SK-MEL-5 (cell line): ENCODE measurements at places on chromosomes 4 and X.

GRCh38 chr4:121165206-121165605 lies 1.1 kb upstream of the TNIP3 start:
- no peak for DNase-seq

GRCh38 chrX:40778861-40779575 lies 43.7 kb upstream of the MED14 start:
- DNase-seq: no peak

DNA sequence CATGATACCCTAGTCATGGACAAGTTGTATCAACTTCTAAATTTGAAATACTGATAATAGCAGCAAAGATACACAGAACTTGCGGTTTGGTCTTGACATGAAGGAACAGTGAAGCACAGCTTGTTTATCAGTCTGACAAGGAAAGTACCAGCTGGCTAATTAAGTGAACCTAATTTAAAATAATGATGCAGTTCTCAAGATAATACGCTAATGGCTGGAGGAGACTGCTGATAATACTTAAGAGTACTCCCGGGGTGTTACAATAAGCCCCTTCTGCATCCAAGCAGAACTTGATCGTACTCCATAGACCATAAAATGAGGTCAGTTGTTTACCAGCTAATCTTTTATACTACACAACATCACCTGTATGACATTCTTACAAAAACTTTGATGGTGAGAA lies 697.5 kb downstream of the FSTL5 start:
- no peak for DNase-seq

DNA sequence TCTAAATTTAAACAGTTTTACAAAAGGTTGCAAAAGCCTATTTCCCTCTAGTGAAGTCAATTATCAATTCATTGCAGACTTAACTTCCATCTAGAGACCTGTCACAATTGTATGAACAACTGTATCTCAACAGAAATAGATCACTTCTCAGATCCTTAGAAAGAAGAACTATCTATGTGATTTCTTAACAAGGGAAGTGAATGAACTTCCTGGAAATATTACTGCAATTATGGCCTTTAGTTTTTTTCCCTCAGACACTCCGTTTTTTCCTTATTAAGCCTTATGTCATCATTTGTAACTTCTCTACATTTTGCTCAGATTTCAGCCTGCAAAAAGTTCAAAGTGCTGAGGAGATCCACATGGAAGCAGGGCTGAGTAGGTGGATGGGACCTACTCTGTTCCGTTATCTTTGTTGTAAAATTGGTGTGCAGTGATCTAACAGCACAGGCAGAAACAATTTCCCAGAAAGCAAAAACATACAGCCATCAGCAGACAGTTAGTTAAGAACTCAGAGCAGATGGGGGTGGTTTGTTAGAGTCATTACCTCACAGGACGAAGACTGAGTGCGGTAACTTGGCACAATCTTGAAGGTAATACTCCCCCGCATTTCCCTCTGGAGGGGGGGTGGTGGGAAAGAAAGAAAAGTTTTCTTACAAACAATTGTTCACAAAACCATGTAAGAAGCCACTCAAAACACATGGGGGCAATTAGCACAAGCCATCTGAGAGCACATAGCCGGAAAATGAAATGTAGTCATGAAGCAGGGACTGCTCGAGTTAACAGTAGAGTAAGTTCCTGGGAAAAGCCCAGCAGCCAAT lies 112.3 kb downstream of the NYX start:
- no peak for DNase-seq

- DNase-seq: no peak
These were observed 105.9 kb upstream of the DIAPH2 start for GRCh38 chrX:96578781-96579180.

- DNase-seq: peak; percentile 31
These were observed 156.4 kb upstream of the PCDH10 start for GRCh38 chr4:132992686-132993085.

DNA sequence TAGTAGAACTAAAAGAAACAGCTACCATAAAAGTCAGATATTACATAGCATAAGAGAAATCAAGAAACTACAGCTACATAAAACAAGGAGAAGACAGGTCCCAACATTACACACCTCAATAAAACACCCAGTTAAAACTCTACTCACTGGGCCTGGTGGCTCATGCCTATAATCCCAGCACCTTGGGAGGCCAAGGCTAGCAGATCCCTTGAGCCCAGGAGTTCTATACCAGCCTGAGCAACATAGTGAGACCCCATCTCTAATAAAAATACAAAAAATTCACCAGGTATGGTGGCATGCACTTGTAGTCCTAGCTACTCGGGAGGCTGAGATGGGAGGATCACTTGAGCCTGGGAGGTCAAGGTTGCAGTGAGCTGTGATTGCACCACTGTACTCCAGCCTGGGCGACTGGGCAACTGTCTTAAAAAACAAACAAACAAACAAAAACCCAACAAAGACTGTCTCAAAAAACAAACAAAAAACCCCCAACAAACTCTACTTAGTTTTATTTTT lies 15.2 kb upstream of the TXLNG start:
- DNase-seq: no peak
